Renal cortex interstitium (tissue), 15 donors: ENCODE measurements at places on chromosomes 1 and 21. TPM values are rescaled to one million over a fixed set of nuclear protein-coding genes. Genes with fewer than 3 reads are reported as not detected.

DNA sequence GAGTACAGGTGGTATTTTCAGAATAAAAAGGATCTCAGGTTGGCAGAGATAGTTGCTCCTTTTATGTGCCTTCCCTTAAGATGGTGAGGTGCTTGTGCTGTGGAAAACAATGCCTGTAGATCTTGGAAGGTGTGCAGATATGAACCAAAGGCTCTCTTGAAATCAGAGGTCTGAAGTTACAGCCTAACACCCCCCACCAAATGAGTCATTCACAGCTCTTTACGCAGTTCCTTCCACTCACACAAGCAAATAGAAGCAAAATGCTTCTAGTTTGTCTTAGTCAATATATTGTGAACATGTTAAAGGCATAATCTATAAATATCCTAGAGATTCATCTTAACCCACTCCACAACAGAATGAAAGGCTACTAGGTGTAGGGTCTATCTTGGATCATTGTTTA is 128.9 kb upstream of the NR5A2 start:
- no peak for DNase-seq

DNA sequence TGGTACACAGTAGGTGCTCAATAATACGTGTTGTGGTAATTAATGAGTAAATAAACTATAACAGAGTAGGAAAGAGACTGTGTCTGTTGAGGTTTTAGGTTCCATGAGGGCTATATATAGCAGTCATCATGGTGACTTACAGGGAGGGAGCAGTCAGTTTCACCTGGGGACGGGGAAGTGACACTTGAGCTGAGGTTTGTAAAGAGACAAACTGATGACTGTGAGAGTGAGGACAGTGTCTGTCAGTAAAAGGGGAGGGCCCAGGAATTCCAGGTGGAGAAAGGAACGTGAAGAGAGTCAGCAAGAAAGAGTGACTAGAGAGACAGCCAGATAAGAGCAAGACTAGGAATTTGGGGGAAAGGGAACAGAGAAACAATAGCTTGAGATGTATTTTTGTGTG is 30.2 kb downstream of the ABCA4 start:
- DNase-seq, result no peak

DNA sequence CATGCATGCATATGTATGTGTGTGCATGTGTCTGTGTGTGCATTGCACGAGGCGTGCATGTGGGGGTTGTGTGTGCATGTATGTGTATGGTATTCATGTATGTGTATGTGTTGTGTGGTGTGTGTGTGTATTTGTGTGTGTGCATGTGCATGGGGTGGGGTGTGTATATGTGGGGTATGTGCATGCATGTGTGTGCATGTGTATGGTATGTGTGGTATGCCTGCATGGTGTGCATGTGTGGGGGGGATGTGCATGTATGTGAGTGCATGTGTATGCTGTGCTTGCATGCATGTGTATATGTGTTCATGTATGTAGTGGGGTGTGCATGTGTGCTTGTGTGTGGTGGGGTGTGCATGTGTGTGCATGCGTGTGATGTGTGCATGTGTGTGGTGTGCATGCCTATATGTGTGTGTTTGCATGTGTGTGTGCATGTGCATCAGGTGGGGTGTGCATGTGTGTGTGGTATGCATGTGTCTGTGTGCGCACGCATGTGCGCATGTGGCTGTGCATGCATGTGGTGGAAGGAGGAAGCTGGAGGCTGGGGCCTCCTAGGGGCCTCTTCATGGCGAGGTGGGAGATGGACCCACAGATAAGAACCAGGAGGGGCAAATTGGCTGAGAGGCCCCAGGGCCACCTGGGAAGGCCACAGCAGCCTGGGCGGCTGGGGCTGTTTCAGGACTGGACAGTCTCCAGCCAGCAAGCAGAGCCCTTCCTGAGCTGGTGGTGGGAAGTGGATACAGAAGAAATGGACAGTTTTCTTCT is 35.9 kb upstream of the ARF1 start:
- DNase-seq, result no peak

GRCh38 chr1:226541631-226542622 is 6.6 kb upstream of the STUM start:
- DNase-seq, result no peak

DNA sequence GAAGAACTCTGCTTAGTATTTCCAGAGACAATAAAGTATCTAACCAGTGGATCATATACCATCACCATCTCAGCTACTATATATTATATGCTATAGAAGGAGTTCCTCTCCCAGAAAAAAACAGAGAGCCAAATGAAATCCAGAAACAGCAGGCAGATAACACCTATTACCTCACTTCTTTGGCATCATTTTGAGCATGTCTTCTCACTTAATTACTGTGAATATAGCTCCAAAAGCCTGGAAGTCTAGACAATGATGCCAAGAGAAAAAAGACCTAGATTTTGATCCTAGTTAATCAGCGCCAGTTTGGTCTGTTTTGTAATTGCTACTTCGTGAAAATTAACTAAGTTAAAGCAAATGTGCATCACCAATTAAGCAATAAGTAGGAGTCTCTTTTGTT is 131.3 kb downstream of the EIF4G3 start:
- no peak for DNase-seq

- no peak for DNase-seq
These were observed 1.9 kb upstream of the ID3 start for GRCh38 chr1:23561076-23561812.

DNA sequence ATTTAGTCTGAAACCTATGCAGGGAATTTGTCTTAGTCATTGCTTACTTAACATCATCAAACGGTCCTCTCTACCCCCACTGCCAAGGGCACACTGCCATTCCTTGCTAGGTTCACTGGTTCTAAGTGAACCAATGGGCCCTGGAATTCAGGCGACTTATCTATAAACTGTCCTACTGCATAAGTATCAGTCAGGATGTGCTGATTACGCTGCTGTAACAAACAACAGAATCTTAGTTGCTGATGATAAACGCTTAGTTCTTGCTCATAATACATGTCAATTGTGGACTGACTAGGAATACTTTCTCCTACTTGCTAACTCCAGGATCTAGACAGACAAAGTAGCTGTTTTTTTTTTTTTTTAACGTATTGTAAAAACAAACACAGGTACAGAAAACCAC is 136.1 kb downstream of the PRDM2 start:
- DNase-seq, result no peak

- no peak for DNase-seq
These were observed 88.0 kb upstream of the TLR5 start for GRCh38 chr1:223231011-223231572.

- DNase-seq, result no peak
These were observed 172.0 kb downstream of the HMCN1 start for GRCh38 chr1:185906186-185906585.

DNA sequence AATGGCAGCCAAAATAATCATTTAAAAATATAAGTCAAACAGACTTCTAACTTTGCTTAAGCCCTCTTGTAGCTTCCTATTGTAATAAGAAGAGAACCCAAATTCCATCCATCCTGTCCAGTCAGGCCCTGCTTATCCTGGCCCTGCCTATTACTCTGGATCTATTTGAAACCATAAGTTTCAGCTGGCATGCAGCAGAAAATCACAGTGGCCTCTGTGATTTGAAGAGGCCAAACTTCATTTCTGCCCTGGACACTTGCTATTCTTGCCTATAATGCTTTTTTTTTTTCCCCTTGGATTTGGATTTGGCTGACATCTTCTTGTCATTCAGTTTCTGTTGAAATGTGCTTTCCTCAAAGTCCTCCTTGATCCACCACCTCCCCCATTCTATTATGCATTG is 642.8 kb downstream of the USP25 start:
- no peak for DNase-seq

DNA sequence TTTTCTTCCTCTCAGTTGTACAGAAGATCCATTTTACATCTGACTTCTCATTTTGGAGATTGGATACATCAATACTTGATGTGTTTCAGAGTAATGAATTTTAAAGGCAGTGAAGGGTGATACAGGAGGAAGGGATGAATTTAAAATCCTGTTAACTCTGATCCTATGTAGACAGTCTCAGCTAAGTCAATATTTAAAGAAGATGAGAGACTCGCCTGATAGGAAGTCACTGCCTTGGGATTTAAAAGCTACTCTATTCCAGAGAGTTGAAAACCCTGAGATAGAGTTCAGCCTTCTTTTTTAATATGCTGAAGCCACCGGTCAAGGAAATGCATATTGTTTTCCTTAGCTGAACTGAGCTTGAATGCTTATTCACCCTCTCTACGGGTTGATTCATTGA is 42.7 kb downstream of the HUNK start:
- DNase-seq, result no peak

DNA sequence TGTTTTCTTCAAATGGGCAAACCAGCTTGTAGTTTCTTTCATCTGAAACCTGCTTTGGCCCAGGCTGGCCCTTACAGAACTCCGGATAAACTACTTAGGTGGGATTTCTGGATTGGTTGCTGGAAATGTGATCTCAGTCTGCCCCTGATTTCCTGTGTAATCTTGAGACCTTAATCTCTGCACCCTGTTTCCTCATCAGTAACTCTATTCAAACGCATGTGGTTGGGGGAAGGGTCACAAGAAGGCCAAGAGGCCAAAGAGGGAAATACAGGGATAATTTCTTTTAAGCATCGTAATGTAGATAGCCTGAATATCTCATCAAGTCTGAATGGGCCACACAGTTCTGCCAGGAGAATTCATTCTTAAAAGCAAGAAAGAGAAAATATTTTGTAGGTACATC is 483.6 kb downstream of the LTN1 start:
- DNase-seq, result no peak

DNA sequence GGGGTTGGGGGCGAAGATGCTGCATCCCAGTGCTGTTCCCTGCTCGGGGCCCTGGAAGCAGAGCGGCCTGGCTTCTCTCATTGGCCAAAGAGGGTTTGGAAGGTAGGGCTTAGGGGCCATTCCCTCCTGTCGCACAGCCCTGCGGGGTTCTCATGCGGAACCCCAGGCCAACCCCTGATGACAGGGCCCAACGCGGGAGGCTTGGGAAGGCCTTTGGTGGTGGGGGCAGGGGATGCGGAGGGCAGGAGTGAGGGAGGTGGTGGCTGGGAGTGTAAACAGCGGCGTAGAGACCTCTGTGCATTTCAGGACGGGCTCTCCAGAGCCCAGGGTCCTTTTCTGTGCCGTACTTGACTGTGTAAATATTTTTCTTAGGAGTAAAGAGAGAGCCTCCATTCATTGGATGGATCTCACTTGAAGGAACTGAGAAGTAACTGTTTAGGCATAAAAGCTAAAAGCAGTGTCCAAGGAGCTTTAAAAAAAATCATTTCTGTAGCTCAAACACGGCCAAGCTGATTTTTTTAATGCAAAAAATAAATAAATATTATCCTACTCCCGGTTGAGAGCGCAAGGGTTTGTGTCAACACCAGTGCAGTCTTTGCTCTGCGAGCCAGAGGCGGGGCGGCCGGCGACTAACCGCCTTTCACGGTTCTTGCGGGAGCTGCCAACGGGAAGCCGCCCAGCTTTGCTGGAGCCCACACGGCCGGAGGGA is 169.1 kb downstream of the PRDM16 start:
- DNase-seq, result no peak

DNA sequence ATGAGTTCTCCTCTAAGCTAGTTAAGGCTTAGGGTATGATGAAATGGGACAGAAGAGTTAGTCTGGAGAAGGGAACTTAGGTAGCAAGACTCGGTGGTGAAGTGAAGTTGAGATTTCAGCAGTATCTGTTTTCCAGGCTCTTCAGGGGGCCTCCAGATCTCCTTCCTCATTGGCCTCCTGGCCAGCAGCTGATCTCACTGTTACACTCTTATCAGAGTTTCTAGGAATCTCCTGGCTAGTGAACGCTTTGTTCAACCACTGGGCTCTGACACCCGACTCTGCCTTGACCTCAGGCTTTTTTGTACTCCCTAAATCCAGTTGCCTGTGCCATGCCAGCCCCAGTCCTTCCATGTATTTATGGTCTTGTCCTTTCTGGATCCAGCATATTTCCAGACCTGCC is 311.0 kb downstream of the ASTN1 start:
- DNase-seq, result no peak

- no peak for DNase-seq
These were observed 67.3 kb downstream of the OBSCN start for GRCh38 chr1:228275179-228275429.

- DNase-seq, result no peak
These were observed 15.5 kb downstream of the CSMD2 start for GRCh38 chr1:34149501-34149900.

DNA sequence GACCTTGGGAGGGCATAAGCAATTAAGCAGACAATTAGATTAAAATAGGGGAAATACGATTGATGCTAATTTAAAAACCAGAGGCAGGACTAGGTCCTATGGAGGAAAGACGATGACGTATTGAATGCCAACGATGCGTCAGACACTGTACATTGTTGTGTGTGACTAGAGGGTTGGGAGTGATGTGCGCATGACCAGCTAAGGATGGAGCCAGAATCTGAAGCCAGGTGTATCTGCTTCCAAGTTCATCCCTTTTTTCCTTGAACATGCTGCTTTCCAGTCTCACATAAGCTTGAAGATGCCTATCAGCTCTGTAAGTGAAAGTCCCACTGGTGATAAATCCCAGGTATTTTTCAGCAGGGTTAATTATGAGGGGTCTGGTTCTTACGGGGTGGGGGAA is 576.2 kb downstream of the MATN1 start:
- DNase-seq, result no peak

DNA sequence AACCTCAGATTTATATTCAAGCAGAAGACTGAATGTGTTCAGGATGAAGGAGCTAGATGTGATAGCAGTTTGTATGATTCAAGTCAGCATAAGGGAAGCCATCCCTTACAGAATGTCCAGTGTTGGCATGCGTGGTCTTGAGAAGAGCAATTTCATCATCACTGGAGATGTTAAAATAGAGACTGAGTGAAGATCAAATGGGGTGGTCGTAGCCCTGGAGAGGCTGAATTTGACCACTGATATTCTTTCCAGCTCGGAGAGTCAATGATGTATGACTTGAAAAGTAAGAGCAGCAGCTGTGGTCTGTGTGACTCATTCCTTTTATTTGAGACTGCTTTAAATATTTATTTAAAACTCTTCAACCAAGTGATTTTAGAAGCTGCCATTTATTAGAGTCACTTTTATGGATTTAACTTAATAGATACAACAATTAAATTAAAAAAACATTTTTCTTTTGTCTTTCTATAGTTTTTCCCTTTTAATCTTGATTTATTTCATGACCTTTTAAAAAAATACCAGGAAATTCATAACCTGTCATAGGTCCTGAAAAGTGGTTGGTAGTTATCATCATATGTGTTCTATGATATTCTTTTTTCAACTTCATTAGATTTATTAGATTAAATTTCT is 15.5 kb downstream of the FMN2 start:
- no peak for DNase-seq

The CHODL gene
- 50.8 TPM for polyA plus RNA-seq

The AMIGO1 gene
- 6.7 TPM for polyA plus RNA-seq

The OR2T33 gene
- polyA plus RNA-seq, result not detected

The KCND3 gene
- polyA plus RNA-seq, result 1.7 TPM

The PYHIN1 gene
- 0.20 TPM for polyA plus RNA-seq

The S100A14 gene
- polyA plus RNA-seq, result 22.1 TPM

The SLC25A44 gene
- 36.0 TPM for polyA plus RNA-seq

The MARK1 gene
- polyA plus RNA-seq, result 9.2 TPM

The SYDE2 gene
- polyA plus RNA-seq, result 8.5 TPM

The DLGAP3 gene
- polyA plus RNA-seq, result 1.4 TPM
